IPS-NIHi11 (cell line): ENCODE measurements at places on chromosomes 3 and 15.
A peak's percentile ranks its signal among the peaks of the same experiment; 100 is the strongest.

DNA sequence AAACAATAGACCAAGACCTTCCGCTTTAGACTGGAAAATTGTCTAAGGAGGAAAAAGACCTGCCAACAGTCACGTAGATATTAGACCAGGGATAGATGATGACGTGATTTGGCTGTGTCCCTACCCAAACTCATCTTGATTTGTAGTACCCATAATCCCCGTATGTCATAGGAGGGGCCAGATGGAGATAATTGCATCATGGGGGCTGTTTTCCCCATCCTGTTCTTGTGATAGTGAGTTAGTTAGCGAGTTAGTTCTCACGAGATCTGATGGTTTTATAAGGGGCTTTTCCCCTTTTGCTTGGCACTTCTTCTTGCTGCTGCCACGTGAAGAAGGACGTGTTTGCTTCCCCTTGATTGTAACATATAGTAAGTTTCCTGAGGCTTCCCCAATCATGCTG is 31.7 kb upstream of the SUCLG2 start:
- DNase-seq: no peak

DNA sequence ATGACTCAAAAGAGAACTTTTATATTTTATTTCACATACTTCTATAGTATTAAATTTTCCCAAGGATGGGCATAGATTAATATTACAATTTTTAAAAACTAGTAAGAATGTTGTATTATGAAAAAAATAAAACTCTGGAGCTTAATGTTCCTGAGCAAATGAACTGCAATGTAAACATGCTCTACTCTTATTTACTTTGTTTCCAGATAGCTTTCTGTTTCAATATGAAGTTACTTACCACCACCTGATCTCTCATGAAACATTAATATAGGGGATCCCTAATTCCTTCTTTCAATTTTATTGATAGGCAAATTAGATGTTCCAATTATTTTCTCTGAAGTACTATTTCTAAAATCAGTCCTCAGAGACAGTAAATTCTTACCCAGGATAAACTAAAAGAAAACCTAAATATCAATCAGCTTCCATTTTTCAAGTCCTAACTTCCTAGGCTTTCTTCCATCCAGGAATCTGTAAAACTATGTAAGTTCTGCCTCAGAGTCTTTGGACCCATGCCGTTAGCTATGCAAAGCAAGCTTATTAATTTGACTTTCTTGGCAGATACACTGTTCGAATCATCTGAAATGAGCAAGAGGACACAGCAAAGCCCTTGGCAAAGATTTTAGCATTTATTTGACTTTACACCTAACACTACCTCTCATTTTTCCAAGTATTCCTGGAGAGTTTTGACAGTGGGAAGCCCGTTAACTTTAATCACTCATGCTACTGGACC is 93.2 kb downstream of the PLCH1 start:
- DNase-seq: no peak

DNA sequence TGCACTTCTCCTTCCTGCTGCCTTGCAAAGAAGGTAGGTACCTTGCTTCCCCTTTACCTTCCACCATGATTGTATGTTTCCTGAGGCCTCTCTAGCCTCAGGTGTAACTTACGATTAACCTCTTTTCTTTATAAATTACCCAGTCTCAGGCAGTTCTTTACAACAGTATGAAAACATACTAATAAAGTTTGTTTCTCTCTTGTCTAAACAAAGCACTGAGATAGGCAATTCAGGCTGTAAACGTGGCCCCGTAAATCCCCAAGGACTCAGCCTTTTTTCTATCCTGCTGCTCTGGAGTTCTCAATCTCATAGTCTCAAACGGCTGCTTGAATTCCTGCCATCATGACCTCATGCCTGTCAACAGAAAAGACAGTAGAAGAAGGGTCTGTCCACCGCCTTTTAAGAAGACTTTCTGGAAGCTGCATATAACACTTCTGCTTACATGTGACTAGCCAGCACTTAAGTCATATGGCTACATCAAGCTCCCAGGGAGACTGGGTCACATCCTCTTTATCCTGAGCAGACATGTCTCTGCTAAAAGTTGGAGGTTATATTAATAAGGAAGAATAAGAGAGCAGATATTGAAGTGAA is 257.8 kb downstream of the EBLN2 start:
- no peak for DNase-seq

GRCh38 chr3:134320749-134321148 is 53.5 kb downstream of the AMOTL2 start:
- DNase-seq: no peak

DNA sequence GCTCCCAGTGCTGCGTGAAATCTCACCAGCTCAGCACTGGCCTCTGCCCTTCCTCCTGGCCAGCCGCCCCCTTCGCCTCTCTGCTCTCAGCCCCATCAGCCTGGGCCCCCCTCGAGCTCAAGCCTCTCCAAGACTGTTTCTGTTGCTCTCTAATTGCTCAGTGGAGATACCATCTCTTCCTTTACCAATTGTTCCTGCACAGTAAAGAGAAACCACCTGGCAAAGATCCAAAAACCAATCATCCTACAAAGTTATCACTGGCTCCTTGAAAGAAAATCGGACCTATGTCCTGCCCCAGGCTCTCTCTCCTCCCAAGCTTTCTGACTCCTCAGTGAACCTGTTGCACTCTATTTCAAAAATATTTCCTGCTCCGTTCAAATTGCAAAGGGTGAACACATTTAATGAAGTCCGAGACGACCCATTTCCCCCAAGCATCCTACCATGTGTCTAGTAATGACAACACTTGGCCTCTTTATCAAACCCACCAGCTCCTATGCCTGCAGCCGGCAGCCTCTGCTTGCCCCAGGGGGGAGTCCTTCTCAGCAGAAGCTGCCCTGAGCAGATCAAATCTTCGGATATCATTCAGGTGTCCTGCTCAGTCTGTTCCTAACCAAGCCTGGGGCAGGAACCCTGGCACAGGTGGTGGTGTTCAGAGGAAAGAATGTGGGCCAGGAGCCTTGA is 53.7 kb upstream of the FAM174B start:
- DNase-seq: no peak

DNA sequence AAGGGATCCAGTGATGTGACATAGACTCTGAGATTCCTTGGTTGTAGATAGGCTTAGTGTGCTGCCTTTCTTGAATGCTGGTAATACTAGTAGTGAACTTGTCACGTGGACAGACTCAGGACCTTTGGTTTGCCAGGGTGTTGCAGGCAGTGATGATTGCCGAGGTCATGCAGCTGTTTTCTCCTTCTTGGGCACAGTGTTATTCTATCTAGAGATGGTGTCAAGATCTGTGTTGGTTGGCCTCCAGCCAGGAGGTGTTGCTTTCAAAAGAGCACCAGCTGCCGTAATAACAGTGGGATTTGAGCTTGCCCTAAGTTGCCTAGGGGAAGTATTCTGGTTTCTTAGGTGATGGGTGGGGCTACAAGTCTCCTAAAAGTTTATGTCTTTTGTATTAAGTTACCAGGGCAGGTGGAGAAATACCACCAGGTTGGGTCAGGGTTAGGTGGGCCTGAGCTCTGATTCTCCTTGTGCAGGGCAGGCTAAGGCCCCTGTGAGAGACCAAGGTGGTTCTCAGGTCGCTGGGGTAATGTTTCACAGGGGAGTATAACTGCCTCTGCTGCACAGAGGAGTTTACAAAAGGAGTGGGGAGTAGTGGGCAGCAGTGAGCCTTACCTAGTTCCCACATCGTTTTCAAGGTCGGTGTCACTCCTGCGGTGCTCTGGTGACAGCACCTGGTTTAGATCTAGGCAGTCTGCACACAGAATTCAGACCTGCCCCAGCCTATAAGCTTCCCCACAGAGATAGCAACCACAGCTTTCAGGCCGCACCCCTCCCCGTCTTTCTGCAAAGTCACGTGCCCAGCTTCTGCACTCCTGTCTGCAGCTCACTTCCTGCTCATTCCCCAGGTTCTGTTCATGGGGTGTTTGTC is 350.3 kb downstream of the DOCK3 start:
- peak; percentile 5 for DNase-seq

GRCh38 chr3:10469441-10470119 is 35.8 kb downstream of the ATP2B2 start:
- no peak for DNase-seq

DNA sequence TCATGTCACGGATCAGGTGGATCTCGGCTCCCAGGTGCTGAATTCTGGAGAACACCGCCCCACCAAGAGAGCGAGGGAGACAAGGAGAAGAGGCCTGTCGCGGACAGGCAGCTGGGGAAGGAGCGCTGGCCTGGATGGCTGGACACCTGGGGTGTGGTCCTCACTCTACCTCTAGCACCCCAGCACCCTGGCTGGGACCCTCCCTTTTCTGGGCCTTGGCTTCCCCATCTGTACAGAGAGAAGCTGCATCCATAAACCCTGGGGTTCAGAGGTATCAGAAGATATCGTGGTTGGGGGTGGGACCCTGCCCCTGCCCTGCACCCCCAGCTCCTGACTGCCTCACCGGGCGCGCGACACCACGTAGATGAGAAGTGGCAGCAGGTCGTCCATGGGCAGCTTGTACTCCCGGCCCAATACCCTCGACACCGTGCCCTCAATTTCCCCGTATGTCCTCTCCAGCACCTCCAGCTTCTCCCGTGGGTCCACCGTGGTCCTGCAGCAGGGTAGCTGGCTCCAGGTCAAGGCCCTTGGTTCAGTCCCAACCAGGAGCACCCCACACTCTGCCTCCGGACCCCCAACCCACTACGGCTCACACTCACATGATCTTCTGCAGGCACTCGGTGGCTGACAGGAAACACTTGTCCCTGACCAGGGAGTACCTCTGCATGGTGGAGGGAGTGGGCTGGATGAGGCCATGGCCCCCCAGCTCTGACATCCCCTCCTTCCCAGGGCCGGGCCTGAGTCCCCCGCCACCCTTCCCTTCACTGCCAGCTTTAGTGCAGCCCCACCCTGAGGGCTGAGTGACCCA is 21.7 kb downstream of the ALS2CL start:
- DNase-seq: no peak

- no peak for DNase-seq
Observed at GRCh38 chr15:71804226-71804625, 6.1 kb upstream of the NR2E3 start.

- DNase-seq: no peak
Observed at GRCh38 chr15:79442911-79443310, 10.8 kb downstream of the MINAR1 start.

GRCh38 chr3:141469720-141470119 is 17.1 kb upstream of the RASA2 start:
- DNase-seq: no peak

- DNase-seq: no peak
Observed at GRCh38 chr15:67070150-67070549, 4.7 kb downstream of the SMAD3 start.

DNA sequence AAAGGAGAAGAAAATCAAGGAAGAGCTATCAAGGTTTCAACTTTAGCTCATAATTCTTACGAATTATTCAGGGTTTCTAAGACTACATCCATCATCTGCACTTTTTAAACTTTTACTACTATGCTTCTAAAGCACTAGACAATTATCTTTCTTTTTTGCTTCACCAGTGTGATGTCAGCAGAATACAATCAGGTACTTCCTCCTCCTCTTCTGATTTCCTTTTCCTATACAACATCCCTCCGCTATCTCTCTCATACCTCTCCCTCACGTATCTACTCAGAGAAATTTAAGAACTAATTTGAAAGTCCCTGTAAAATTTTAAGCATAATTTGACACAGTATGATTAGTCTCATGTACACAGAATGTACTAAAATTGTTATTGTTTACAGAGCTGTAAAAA is 47.3 kb upstream of the USP50 start:
- DNase-seq: no peak

GRCh38 chr3:17972959-17973906 is 230.8 kb upstream of the TBC1D5 start:
- DNase-seq: no peak

DNA sequence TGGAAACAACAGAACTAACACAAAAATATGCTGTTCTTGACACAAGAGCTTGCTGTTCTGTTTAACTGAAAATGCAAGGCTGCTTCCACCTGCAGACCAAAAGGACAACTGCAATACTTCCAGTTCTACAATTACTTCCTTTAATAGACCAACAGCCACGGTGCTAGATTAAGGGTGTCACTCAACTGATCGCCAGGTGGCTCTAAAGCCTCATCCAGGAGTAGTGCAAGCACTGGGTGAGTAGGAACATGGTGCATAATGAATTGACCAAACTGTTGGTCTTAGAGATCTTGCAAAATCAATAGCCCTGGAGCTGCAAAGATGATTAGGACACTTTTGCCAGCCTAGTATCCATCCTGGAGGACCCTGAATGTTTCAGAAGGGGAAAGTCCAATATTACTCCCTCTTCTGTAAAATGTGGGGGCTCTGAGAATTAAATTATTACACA is 3.6 kb upstream of the CLDN16 start:
- DNase-seq: peak; percentile 62

DNA sequence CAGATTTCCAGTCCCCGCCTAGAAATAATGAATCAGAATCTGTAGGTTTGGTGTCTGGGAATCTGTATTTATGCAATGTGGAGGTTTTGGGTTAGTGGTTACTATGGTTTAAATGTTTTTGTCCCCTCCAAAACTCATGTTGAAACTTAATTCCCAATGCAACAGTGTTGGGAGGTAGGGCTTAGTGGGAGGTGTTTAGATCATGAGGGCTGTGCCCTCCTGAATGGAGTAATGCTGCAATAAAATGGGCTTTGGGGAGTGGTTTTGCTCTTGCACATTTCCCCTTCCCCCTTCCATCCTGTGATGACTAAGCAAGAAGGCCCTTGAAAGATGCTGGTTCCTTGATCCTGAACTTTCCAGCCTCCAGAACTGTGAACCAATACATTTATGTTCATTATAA is 9.2 kb upstream of the RFC4 start:
- no peak for DNase-seq

- peak; percentile 12 for DNase-seq
Observed at GRCh38 chr3:43620831-43621655, 768 bp downstream of the ANO10 start.

- no peak for DNase-seq
Observed at GRCh38 chr3:15081960-15082664, 16.8 kb downstream of the RBSN start.

- DNase-seq: no peak
Observed at GRCh38 chr3:189703865-189704264, 72.7 kb downstream of the TP63 start.

DNA sequence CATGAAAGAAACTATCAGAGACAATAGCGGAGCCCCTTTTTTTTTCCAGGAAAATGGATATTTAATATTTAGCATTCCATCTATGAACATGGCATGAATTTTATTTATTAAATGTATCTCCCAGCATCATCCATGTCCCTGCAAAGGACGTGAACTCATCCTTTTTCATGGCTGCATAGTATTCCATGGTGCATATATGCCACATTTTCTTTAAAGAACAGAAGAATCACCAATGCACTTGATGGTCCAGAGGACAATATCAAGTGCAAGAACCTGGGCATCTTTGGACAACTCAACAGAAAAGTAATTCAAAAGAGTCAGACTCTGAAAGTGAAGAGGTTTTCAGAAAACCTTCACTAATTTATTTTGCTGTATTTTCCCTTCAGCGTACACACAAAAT is 133.0 kb upstream of the SLC7A14 start:
- DNase-seq: no peak

DNA sequence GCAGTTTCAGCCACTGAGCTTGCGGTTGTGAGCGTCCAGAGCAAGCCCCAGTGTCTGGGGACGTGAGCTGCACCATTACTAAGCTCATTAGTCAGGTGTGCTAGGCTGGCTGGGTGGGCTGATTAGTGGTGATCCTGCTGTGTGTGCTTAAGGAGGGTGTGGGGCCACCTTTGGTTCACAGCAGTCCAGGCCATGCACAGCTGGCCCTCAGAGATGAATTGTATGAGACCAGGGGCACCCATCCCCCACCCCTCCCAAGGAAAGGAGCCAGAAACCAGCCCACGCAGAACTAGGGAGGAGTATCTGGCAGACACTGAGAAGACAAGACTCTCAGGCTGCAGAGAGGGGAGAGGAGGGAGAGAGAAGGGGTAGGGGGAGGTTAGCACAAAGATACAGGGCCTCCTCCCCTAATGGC is 3.8 kb downstream of the TYRO3 start:
- no peak for DNase-seq

GRCh38 chr3:24773798-24774197 is 279.1 kb upstream of the THRB start:
- DNase-seq: peak; percentile 58
